ENCODE measurements at places on chromosomes 3 and 15. TPM values are rescaled to one million over a fixed set of nuclear protein-coding genes. Genes with fewer than 3 reads are reported as not detected.

C2CD4B gene
- 0.40 TPM for total RNA-seq

MRPS25 gene
- 34.6 TPM for total RNA-seq

EIF2A gene
- 86.4 TPM for total RNA-seq

RBM6 gene
- total RNA-seq: 90.3 TPM

RPL14 gene
- total RNA-seq: 1,898 TPM

ITIH4 gene
- total RNA-seq: 16.2 TPM

C3orf22 gene
- total RNA-seq: not detected

MYL3 gene
- total RNA-seq: not detected

ANKRD34C gene
- total RNA-seq: not detected

ADPRH gene
- 8.6 TPM for total RNA-seq

SCAANT1 gene
- total RNA-seq: not detected

MOBP gene
- total RNA-seq: not detected

RASA2 gene
- total RNA-seq: 53.7 TPM

NOX5 gene
- not detected for total RNA-seq

GOLGA8G gene
- not detected for total RNA-seq

WHAMM gene
- 13.7 TPM for total RNA-seq

ACKR2 gene
- total RNA-seq: 2.3 TPM

ITPKA gene
- 0.48 TPM for total RNA-seq

PARP15 gene
- 48.2 TPM for total RNA-seq

GPD1L gene
- 19.5 TPM for total RNA-seq

SOX2 gene
- not detected for total RNA-seq

NANOGP8 gene
- not detected for total RNA-seq

RASGRP1 gene
- 200 TPM for total RNA-seq

BSN gene
- 0.03 TPM for total RNA-seq

Data from activated CD4-positive, alpha-beta memory T cell treated with anti-CD3 and anti-CD28 coated beads, Interleukin-2, amount 10 ng/mL, durations not matched to agents 7 days and 5 days (primary cell).